ENCODE measurements at places on chromosomes 1 and 21.

DNA sequence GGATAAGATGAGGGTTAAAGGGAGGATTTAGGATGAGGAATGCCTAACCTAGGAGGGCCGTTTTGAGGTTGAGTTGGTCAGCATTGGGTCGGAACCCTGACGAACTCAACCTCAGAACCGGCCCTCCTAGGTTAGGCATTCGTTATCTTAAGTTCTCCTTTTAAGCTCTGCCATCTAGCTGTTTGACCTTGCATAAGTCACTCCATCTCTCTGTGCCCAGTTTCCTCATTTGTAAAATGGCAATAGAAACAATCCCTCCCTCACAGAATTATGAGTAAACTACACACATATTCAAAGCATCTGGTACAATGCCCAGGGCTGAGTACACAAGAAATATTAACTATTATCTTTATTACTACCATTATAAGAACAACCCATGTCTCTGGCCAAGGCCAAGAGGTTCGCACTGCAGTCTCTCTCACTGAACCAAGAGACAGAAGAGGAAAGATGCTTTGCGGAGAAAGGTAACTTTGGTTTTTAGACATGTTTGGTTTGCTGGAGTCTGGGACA, 4.8 kb downstream of the ABCB10 start:
- DNase-seq = no peak

DNA sequence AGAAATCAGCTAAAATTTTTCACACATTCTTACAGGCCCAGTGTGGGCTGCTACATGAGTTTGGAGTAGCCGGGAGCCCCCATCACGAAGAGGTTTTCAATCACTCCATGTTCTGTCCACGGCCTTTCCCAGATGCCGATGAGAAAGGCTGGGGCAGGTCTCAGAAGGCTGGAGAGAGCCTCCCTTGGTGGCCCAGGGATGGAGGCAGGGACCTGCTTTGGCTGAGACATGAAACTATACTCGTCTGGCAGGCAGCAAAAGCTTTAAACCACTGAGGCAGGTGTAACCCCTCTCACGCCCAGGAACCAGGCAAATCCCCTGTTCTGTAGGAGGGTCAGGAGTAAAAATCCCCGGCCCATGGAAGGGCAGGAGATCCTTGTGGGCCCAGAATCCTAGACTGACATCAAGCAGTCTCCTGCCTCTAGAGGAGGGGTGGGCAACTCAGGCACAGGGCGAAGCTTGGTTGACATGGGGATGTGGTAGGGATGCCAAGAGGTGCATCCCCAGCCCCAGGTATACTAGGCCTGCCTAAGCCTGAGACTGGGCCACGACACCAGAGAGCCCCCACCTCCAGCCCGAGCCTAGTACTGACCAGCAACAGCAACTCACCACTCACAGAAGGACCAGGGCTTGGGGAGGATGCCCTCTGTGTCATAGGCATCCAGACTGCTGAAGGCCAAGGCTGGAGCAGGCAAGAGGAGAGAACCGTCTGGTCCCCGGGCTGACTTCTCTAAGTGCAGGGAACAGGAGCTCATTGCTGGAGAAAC, 9.1 kb downstream of the MMEL1 start:
- no peak for DNase-seq

GRCh38 chr1:20248971-20249612, 41.6 kb upstream of the VWA5B1 start:
- no peak for DNase-seq

DNA sequence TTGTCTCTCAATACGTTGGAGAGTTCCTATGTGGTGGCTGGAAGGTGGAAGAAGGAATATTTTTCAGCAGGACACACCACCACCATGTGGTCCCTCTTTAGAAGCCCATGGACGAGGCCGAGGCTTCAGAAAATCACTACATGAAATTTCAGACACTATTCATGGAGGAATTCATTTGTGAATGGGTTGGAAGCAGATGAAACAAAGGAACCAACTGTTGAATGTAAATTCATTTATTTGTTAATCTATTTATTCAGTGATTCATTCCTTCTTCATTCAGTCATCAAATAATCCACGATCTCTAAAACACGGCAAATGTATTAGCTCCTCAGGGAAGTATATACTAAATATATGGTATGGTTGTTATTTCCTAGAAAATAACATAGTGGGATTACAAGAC, 12.2 kb downstream of the SLC35F3 start:
- no peak for DNase-seq

- no peak for DNase-seq
These were observed 9.2 kb downstream of the HSD3B1 start for GRCh38 chr1:119516247-119516646.

DNA sequence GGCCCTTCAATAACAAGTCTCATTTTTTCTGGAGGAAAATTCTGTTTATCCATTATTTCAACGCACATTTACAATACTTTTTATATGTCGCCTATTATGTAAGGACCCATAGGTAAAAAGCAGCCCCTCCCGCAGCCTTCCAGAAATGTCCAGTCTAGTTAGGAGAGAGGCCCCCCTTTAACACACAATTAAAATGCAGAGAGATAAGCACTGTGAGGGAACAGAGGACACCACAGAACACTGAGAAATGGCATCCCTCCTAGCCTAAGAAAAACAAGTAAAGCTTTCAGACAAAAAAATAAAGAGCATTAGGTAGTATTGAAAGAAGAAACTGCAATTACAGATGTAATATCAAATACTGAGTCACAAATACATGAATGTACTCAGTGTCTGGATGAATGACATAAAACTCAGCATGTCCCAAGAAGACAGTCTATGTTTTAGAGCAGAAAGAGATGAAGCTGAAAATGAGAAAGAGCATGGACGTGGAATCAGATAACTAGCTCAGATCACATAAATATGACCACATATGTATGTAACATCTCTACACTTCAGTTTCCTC, 62.9 kb downstream of the DAB1 start:
- no peak for DNase-seq

GRCh38 chr1:115596080-115596780, 45.5 kb upstream of the VANGL1 start:
- DNase-seq = no peak

- no peak for DNase-seq
These were observed 153.6 kb downstream of the HIVEP3 start for GRCh38 chr1:41765152-41765551.

- no peak for DNase-seq
These were observed 204.5 kb downstream of the TTLL7 start for GRCh38 chr1:83794384-83794783.

GRCh38 chr1:68969441-68969840, 472.6 kb upstream of the DEPDC1 start:
- DNase-seq = no peak

Data from T follicular helper cell (primary cell).